ENCODE measurements at places on chromosomes 4 and X. TPM values are rescaled to one million over a fixed set of nuclear protein-coding genes. Genes with fewer than 3 reads are reported as not detected.
A peak's percentile ranks its signal among the peaks of the same experiment; 100 is the strongest.

GRCh38 chr4:83920375-83920774 is 384.5 kb downstream of the GPAT3 start:
- H3K4me1 ChIP-seq, result no peaks in the 10 kb centered on the region
- H3K27ac ChIP-seq, result no peak overlapping the region
- DNase-seq, result no peak

DNA sequence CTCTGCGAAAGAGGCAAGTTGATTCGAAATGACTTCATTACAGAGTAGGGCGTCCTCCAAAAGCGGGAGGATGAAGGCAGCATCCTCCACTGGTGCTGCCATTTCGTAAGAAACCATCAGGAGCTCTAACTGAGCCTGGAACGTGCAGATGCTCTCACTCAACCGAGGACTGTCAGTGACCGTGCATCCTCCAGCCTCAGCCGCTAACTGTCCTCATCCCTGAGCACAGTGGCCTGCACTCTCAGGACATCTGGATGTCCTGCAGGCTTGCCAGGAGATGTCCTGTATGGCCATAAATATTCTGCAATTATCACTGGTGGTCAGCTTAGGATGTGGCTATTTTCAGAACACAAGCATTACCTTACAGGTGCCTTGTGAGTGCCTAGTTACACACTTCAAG is 107.1 kb upstream of the ADRA2C start:
- H3K36me3 ChIP-seq, result no peaks in the 10 kb centered on the region
- H3K4me3 ChIP-seq, result no peak overlapping the region
- H3K4me1 ChIP-seq, result no peaks in the 10 kb centered on the region
- DNase-seq, result no peak

DNA sequence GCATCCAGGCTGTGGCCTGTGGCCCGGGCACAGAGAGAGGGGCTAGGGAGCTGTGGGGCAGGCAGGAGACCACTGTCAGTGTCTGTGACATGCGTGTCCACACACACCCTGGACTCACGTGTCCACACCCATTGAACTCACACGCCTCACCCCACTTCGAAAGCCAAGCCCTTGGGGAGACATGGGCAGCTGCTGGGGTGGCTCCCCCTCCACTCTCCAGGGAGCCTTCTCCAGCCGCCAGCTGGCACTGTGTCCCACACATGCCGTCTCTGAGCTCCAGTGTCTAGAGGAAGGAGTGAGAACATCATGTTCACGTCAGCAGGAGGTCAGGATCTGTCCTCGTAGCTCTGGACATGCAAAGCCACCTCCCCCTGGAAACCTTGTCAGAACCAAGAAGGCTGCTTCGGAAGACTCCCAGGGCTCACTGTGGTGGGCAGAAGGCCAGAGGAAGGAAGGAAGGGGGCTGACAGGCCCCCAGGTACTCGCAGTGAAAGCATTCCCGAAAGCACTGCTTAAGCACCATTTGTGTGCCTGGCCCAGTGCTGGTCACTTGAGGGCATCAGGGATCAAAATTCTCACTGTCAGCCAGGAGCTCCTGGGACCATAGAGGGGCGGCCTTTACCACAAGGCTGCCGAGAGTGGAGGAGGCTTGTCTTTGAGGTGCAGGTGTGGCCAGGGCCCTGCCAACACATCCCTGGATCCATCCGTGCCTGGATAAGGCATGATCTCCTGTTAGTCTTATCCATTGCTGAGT is 61.4 kb downstream of the HTRA3 start:
- no peaks in the 10 kb centered on the region for H3K36me3 ChIP-seq
- no peak overlapping the region for H3K4me3 ChIP-seq
- DNase-seq, result peak; percentile 85
- peaks cover 32% of the 10 kb centered on the region for H3K4me1 ChIP-seq
- H3K27me3 ChIP-seq, result no peaks in the 10 kb centered on the region

GRCh38 chr4:157075401-157075800 is 549 bp upstream of the GLRB start:
- DNase-seq, result no peak
- peaks cover 10% of the 10 kb centered on the region for H3K27me3 ChIP-seq

GRCh38 chrX:20452487-20452886 is 185.8 kb upstream of the RPS6KA3 start:
- no peak for DNase-seq
- no peaks in the 10 kb centered on the region for H3K4me1 ChIP-seq
- H3K36me3 ChIP-seq, result no peaks in the 10 kb centered on the region
- no peak overlapping the region for H3K27ac ChIP-seq

DNA sequence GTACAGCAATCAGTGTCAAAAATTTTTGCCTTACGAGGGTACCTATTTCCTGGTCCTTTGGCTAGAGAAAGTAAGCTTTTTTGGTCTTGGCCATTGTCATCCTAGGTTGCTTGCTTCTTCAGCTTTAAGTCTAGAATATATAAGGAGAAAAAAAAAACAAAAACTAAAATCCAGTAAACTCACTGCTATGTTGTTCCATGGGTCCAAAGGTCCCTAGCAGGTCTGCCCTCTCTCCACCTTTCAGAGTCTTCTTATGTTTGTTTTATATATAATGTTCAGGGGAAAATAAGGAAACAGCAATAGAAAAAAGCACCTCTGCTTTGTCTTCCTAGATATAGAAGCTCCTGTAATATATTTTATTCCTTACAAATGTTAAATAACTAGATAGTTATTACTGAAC is 18.1 kb upstream of the BMP2K start:
- H3K4me3 ChIP-seq, result no peak overlapping the region
- H3K27ac ChIP-seq, result no peak overlapping the region
- no peaks in the 10 kb centered on the region for H3K4me1 ChIP-seq
- no peak for DNase-seq
- H3K27me3 ChIP-seq, result no peaks in the 10 kb centered on the region

DNA sequence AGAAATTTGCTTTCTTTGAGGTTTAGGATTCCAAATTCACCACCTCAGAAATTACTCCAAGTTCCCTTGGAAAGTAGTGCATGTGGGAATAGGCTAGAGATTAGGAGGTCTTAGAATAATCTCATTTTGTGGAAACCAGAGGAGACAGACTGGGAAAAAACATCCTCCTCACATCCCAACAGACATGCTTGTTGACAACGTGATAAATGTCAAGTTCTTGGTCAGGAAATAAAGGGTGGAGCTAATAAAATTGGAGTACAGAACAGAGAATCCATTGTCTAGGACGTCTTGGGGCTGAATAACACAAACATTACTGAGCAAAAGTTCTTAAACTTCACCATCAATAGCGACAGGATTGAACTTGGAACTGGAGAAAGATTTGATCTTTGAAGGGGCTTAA is 233.4 kb downstream of the PABPC4L start:
- no peak overlapping the region for H3K4me3 ChIP-seq
- no peaks in the 10 kb centered on the region for H3K27me3 ChIP-seq
- peaks cover 16% of the 10 kb centered on the region for H3K4me1 ChIP-seq
- H3K36me3 ChIP-seq, result no peaks in the 10 kb centered on the region
- peak overlapping the region; percentile 39 for H3K27ac ChIP-seq
- no peak for DNase-seq

GRCh38 chr4:110553197-110553596 is 69.7 kb downstream of the PITX2 start:
- no peaks in the 10 kb centered on the region for H3K36me3 ChIP-seq
- no peak overlapping the region for H3K4me3 ChIP-seq
- H3K27me3 ChIP-seq, result no peaks in the 10 kb centered on the region
- H3K4me1 ChIP-seq, result no peaks in the 10 kb centered on the region
- DNase-seq, result no peak

DNA sequence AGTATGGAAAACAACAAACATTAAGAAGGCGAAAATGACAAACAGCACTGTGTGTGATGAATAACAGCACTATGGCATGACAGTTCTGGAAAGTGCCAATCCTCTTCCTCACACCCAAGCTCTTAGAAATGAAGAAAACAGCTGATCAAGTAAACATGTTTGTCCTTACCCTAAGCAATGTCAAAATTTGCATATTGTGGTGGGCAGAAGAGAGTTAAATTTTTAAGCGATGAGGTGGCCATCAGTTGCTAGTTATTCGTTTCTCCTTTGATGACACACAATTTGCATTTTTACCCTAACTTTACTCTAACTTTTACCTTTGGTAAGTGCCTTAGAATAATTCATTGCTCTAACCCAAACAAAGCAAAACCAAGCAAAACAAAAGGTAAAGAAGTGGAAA is 8.8 kb downstream of the PROM1 start:
- peaks cover 15% of the 10 kb centered on the region for H3K27me3 ChIP-seq
- no peak overlapping the region for H3K27ac ChIP-seq
- H3K4me1 ChIP-seq, result peaks cover 9% of the 10 kb centered on the region
- H3K36me3 ChIP-seq, result no peaks in the 10 kb centered on the region

- no peaks in the 10 kb centered on the region for H3K36me3 ChIP-seq
- H3K27me3 ChIP-seq, result no peaks in the 10 kb centered on the region
- H3K4me1 ChIP-seq, result no peaks in the 10 kb centered on the region
These were observed 56.7 kb downstream of the NAF1 start for GRCh38 chr4:163109967-163110366.

GRCh38 chr4:149370785-149371420 is 444.7 kb downstream of the IQCM start:
- H3K27me3 ChIP-seq, result no peaks in the 10 kb centered on the region
- H3K27ac ChIP-seq, result no peak overlapping the region
- DNase-seq, result no peak
- H3K4me3 ChIP-seq, result no peak overlapping the region
- no peaks in the 10 kb centered on the region for H3K36me3 ChIP-seq

GRCh38 chr4:162234595-162234994 is 70.8 kb upstream of the FSTL5 start:
- no peaks in the 10 kb centered on the region for H3K4me1 ChIP-seq
- no peaks in the 10 kb centered on the region for H3K36me3 ChIP-seq
- no peak overlapping the region for H3K27ac ChIP-seq
- H3K27me3 ChIP-seq, result no peaks in the 10 kb centered on the region
- no peak overlapping the region for H3K4me3 ChIP-seq

DNA sequence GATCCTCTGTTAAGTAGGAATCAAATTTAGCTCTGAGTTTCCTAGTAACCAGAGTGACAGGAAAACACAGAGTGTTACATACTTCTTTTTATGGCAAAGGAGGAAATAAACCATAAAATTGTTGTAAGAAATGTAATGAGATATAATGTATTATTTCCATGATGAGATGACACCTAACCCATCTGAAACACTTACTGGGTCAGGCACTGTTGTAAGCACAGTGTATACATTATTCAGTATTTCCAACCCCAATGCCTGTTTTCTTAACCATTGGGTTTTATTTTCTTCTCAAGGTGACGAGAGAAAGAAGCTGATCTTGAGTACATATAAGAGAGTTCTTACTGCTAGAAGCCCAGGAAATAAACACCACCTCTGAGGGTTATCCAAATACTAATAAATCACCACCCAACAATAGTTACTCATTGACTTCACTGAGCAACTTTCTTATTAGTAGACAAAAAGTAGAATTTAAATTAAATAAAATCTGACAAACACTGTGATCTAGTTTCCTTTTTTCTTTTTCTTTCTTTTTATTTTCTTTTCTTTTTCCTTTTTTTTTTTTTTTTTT is 4.2 kb upstream of the ENAM start:
- no peaks in the 10 kb centered on the region for H3K27me3 ChIP-seq
- no peak for DNase-seq
- H3K4me1 ChIP-seq, result no peaks in the 10 kb centered on the region
- H3K27ac ChIP-seq, result no peak overlapping the region

DNA sequence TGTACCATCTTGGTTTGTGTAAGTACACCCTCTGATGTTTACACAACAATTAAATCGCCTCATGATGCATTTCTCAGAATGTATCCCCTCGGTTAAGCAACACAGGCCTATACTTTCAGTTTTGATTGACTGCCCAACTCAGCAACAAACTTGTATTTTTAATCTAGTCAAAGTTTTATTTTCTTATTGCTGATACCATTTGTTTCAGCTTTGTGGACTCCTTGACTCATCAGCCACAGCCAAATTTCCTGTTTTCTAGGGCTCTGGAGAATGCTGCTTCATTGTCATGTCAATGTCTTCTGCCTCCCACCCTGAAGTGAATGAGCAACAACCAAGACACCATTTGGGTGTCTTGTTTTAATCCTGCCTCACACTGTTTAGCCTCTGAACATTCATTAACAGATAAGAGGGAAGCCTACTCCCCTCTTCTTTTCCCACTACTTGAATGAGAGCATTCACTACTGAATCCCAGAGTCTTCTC is 14.0 kb downstream of the BBS12 start:
- H3K36me3 ChIP-seq, result peaks cover 21% of the 10 kb centered on the region
- H3K4me1 ChIP-seq, result no peaks in the 10 kb centered on the region
- no peak overlapping the region for H3K4me3 ChIP-seq
- no peaks in the 10 kb centered on the region for H3K27me3 ChIP-seq

DNA sequence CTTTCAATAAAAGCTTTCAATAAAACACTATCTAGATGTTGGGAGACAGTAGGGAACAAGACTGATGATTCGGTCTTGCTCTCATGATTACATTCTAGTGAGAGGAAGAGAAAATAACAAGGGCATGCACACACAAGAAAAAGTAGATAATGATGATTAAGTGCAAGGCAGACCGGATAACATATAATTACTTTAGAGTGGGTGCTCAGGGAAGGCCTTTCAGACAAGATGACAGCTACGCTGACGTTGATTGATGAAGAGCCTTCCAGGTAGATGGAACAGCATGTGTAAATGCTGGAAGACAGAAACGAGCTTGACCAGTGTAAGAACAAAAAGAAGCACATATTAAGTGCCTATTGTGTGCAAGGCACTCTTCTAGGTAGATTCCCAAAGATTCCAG is 43.4 kb downstream of the TXK start:
- no peak overlapping the region for H3K4me3 ChIP-seq
- DNase-seq, result no peak
- H3K27me3 ChIP-seq, result peaks cover 5% of the 10 kb centered on the region
- H3K36me3 ChIP-seq, result no peaks in the 10 kb centered on the region
- no peaks in the 10 kb centered on the region for H3K4me1 ChIP-seq
- no peak overlapping the region for H3K27ac ChIP-seq

GRCh38 chrX:107565931-107566603 is 62.2 kb upstream of the PRPS1 start:
- no peaks in the 10 kb centered on the region for H3K4me1 ChIP-seq
- no peak overlapping the region for H3K4me3 ChIP-seq
- H3K36me3 ChIP-seq, result no peaks in the 10 kb centered on the region

- no peaks in the 10 kb centered on the region for H3K36me3 ChIP-seq
- H3K27ac ChIP-seq, result no peak overlapping the region
- no peaks in the 10 kb centered on the region for H3K4me1 ChIP-seq
- peak overlapping the region; percentile 35 for H3K4me3 ChIP-seq
- DNase-seq, result peak; percentile 53
These were observed 94.1 kb upstream of the GPR50 start for GRCh38 chrX:151082077-151082948.

- no peaks in the 10 kb centered on the region for H3K4me1 ChIP-seq
- H3K27me3 ChIP-seq, result no peaks in the 10 kb centered on the region
- H3K36me3 ChIP-seq, result no peaks in the 10 kb centered on the region
- no peak overlapping the region for H3K27ac ChIP-seq
- H3K4me3 ChIP-seq, result no peak overlapping the region
These were observed 91.8 kb downstream of the SHISA3 start for GRCh38 chr4:42489095-42489494.

- H3K4me3 ChIP-seq, result no peak overlapping the region
- no peaks in the 10 kb centered on the region for H3K4me1 ChIP-seq
- H3K27me3 ChIP-seq, result no peaks in the 10 kb centered on the region
- no peak for DNase-seq
These were observed 24.4 kb downstream of the LRRC66 start for GRCh38 chr4:51995647-51996220.

- H3K4me3 ChIP-seq, result no peak overlapping the region
- H3K4me1 ChIP-seq, result no peaks in the 10 kb centered on the region
- H3K36me3 ChIP-seq, result no peaks in the 10 kb centered on the region
- no peak overlapping the region for H3K27ac ChIP-seq
- H3K27me3 ChIP-seq, result no peaks in the 10 kb centered on the region
- no peak for DNase-seq
These were observed 126.9 kb downstream of the UNC5C start for GRCh38 chr4:95421869-95422268.

The OFD1 gene
- total RNA-seq, result 10.6 TPM

The SAGE1 gene
- not detected for total RNA-seq

The TMEM255A gene
- 0.38 TPM for total RNA-seq

The FLNA gene
- total RNA-seq, result 225 TPM

The PFKFB1 gene
- 0.19 TPM for total RNA-seq

The TEX13B gene
- not detected for total RNA-seq

The MYL5 gene
- total RNA-seq, result 4.5 TPM

Measured in left ventricle myocardium inferior (tissue), 1 donor.